ENCODE measurements at places on chromosomes 3 and 15.

GRCh38 chr3:128385080-128385832, 81.4 kb downstream of the DNAJB8 start:
- no peak for DNase-seq

DNA sequence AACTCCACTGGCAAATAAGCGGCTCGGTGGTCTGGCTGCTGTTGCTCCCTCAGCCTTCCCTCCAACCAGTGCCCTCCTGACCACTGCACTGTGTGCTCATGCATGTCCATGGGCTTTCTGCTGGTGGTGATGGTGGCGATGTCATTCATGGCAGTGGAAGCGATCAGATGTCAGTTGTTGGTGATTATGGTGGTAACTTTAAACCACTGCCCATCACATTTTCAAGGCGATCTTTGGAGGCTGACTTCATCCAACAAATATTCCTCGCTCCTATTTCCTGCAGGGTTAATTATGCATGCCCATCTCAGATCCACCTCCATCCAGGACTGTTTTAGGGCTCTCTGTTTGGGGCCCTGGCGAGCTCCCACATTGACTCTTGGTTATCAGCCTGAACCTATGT, 13.4 kb upstream of the HCN4 start:
- DNase-seq = no peak

DNA sequence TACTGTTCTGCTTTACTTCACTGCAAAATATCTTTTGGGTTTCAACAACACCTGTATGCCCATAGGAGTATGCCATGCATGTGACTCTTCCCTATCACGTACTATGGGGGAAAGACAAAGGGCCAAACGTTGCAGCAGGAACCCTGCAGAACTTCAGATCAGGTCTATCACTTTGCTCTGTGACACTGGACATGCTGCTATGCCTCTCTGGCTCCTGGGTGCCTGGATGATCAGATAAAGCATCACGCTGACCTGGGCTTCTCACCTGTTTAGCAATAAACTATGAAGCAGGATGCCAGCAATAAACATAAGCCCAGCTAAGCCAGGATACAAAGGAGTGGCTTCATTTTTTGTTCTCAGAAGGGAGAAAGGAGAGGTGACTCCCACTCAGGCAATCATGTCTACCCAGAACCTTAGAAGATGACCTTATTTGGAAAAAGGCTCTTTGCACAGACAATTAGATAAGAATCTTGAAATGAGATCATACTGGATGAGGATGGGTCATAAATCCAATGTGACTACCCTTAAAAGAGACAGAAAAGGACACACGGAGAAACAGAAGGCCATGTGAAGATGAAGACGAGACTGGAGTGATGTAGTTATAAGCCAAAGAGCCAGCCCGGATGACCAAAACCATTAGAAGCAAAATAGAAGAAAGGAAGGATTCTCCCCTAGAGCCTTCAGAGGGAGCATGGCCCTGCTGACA, 19.3 kb downstream of the POMGNT2 start:
- no peak for DNase-seq

DNA sequence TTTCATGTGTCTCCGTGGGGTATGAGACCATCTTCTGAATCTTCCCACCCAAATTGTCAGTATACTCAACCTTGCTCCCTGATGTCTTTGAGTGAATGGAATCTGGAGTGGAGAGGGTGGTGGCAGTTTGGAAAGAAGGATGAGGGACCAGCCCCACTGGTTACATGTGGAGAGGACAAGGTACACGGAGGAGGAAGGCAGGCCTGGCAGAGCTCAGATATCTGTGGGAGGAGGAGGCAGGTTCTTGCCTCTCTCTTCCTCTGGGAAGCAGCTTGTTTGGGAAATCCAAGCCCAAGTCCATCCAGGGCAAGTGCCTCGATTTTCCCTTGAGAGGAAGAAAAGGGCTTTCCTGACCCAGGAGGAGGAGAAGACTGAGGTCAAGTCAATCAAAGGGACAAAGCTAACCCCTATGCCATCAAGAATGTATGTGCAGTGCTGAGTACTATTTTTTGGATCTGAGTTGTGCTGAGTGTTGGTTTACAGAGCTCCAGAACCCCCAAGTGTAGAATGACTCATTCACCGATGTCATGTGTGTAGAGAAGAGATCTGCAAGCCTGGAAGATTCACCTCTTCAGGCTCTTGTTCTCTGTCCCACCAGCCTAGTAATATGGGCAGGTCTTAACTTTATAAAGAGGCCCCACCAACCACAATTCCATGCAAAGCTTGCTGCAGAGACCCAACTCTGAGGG, 19.8 kb upstream of the LOXL1 start:
- no peak for DNase-seq

- no peak for DNase-seq
Measured at GRCh38 chr15:70345251-70346019, 247.7 kb upstream of the TLE3 start.

GRCh38 chr3:115632026-115632425, 8.7 kb downstream of the GAP43 start:
- no peak for DNase-seq

GRCh38 chr15:89539027-89539426, 36.2 kb upstream of the TICRR start:
- no peak for DNase-seq

DNA sequence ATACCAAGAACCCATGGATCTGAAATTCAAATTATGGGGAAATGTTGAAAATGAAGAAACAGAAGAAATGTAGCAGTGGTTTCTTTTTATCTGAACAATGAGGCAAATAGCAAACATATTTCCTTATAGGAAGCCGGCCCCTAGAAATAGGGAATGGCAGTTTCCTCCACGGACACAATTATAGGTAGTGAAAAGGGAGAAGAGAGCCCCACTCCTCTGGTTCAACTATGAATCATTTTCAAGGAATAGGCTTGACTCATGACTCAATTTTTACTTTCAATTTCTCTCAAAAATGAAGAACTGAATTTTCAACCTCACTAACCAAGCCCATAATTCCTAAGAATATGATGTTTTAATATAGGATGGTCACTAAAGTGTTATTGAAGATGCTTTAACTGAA, 243.1 kb downstream of the MECOM start:
- DNase-seq = no peak

DNA sequence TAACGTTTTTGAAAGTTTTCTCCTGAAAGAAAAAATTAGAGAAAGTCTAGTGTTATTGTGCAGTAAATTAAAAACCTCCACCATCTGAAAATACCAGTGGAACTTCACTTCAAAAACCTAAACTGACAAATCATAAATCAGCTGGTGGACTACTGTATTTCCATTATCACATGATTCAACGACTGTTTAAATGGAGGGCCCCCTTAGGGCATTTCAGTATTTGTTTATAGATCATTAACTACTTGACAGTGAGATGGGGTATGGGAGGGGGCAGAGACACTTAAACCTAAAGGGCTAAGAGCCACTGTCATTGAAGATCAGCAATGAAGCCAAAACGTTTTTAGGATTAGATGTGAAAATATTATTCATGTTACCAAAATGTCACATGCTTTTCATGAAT, 8.8 kb upstream of the C15orf61 start:
- no peak for DNase-seq

GRCh38 chr15:99475754-99476412, 89.9 kb upstream of the MEF2A start:
- DNase-seq = no peak

- DNase-seq = no peak
Measured at GRCh38 chr3:70527026-70527425, 214.6 kb upstream of the MDFIC2 start.

DNA sequence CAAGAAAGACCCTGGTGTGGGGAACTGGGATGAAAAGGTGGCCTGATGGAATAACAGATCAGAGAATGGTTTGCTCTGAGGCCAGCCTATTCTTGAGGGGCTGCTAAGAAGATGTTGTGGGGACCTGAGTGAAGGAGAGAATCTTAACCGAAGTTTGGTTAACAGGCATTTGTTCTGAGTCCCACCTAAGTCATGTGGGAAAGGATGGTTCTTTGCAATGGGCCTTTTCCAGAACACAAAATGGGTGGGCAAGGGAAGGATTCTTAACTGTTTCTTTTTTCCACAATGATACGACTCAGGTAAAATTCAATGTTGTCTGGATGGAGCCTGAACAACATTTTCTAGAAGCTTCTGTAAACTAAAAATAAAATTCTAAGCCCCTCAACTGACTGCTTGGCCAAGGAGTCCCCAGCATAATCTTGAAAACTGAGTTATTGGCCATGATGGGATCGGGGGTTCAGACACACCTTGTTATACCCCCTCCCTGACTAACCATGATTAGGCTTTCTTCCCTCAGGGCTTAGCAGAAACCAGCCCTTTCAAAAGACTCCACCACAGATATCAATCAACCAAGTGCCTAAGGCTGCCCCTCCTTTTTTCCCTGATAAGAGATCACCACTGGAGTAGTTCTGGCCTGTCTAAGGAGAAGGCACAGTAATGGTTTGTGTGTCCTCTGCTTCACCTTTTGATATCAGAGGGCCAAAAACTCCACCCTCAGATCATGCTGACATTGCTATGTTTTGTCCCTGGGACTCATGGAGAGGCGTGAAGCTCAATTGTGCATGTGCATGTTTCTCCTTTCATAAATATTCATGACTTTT, 30.1 kb downstream of the SCN11A start:
- no peak for DNase-seq
